Chondrocyte (in vitro differentiated cells): ENCODE measurements at places on chromosomes 12 and 14. TPM values are rescaled to one million over a fixed set of nuclear protein-coding genes. Genes with fewer than 3 reads are reported as not detected.

DNA sequence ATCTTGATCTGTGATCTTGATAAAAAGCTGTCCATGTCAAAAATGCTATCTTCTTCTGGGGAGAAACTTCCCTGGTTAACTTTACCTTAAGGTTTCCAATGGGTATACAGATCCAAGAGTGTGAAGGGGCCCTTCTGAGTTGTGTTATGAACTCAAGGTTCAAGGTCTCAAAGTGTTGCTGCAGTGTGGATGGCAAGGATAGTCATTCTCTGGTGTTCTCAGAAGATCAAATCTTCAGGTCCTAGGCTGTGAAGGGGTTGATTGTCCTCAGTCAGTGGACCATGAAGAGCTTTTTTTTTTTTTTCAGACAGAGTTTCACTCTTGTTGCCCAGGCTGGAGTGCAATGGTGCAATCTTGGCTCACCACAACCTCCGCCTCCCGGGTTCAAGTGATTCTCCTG is 114.4 kb downstream of the SPTSSA start:
- no peak for DNase-seq

DNA sequence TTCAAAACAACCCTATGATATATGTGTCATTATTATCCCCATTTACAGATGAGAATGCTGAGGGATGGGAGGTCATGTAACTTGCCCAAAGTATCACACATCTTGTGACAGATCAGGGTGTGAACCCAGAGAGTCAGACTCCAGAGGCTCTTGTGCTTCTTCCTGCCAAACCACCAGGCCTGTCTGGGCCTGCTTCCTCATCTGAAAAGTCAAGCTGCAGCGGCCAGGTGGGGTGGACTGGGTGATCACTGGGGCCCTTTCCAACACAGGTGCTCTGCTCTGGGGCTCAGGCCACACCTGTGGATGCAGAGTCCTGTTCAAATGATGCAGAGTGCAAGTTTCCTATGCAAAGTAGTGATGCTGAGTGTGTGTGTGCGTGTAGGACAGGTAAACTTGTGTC is 26.7 kb downstream of the TSPAN11 start:
- DNase-seq, result no peak

- DNase-seq, result no peak
Observed at GRCh38 chr14:65339866-65340265, 72.7 kb upstream of the FUT8 start.

GRCh38 chr12:51827925-51828818 is 20.3 kb downstream of the FIGNL2 start:
- DNase-seq, result no peak

CMAS gene
- total RNA-seq, result 26.1 to 28.5 TPM (median 27.0 TPM) in 3 replicates

TAS2R19 gene
- 1.4 to 2.2 TPM (median 1.9 TPM) in 3 replicates for total RNA-seq

LIN52 gene
- 6.6 to 9.3 TPM (median 7.5 TPM) in 3 replicates for total RNA-seq

HCAR1 gene
- not detected in 3 replicates for total RNA-seq

ZNF385A gene
- 5.5 to 6.8 TPM (median 6.4 TPM) in 3 replicates for total RNA-seq
